ENCODE measurements at places on chromosomes 1 and 21. TPM values are rescaled to one million over a fixed set of nuclear protein-coding genes. Genes with fewer than 3 reads are reported as not detected.

Gene ADAMTSL4
- not detected for polyA plus RNA-seq

DNA sequence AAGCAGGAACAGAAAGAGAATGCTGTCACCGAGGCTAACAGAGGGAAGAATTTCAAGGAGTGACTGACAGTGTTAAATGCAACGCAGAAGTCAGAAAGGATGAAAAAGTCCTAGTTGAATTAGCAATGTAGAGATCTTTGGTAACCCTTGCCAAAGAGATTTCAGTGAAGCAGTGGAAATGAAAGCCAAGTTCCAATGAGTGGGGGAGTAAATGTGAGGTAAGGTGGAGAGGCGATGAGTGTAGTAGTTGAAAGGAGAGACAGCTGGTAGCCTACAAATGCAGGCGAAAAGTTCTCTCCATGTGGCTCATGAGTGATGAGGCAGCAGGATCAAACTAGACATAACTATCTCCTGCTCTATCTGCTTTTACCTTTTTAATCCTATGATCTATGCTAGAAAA, 74.6 kb upstream of the IPO9 start:
- DNase-seq = no peak

DNA sequence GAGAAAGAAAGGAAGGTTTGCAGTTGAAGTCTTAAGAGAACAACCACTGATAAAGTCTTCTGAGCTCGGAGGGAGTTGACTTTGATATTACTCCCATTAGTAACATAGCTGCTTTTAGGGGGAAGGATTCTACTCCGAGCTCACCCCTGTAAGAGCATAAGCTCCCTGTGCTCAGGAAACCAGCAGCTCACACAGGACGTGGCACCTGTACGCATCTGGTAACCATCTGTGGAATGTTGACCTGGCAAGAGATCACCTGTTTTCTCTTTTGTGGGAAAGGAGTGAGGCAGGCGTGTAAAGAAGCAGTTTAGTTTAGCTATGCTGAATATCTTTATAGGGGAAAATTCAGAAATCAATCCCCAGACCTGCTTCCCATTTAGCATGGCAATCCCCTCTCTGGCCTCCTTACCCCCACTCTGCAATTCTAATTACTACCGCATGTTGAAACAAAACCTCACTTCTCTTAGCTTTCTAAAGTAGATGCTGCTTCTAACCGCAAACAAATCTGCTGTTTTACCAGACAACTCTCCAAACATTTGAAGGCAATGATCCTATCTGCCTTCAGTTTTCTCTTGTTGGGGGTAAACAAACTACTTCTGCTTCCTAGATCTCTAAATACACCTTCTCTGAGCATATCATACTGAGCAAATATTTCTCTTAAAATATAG, 121.8 kb upstream of the KCNK1 start:
- no peak for DNase-seq

Gene PCBP3
- polyA plus RNA-seq = 1.1 TPM

DNA sequence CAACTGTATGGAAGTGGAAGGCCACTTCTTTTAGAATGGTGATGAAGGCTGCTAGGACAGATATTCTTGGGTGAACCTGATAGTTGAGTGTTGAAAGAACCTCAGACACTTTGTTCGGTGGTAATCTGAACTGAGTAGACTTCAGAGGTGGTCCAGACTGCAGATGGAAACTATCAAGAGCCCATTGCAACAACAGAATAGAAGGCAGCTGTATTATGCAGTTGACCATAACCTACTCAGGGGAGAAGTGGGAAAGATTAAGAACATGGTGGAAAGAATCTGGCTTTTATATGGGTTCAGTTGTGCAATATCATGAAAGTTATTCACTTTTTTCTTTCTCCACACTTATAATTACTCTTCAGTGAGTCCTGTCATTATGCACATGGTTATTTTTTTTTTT, 194.0 kb downstream of the KCNK2 start:
- no peak for DNase-seq

GRCh38 chr1:230824551-230824918, 43.8 kb downstream of the C1orf198 start:
- no peak for DNase-seq

Gene LIN28A
- not detected for polyA plus RNA-seq

DNA sequence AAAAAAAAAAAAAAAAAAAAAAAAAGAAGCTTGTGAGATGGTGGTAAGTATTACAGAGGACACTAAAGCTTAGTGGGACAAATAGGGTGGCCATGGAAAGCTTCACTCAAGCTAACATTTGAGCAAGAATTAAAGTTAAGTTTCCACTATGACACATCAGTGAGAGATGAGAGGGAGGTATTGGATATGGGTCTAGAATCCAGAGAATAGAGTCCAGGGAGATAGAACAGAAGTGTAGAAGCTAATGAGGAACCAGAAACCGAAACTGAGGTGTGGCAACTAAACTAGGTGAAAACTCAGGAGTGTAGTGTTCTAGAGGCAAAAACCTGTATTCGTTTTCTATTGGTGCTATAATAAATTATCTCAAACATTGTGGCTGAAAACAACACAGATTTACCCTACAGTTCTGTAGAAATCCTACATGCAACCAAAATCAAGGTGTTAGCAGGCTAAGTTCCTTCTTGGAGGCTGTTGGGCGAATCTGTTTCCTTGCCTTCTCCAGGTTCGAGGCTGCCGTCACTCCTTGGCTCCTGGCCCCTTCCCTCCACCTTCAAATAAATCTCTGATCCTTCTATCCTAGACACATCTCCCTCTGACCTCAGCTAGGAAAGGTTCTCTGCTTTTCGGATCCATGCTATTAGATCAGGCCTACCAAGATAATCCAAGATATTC, 36.2 kb downstream of the PTP4A2 start:
- peak; percentile 53 for DNase-seq
